NCI-H1417 treated with DMSO at 0.1 percent for 48 hours (cell line): ENCODE measurements at places on chromosomes 13 and 19.

DNA sequence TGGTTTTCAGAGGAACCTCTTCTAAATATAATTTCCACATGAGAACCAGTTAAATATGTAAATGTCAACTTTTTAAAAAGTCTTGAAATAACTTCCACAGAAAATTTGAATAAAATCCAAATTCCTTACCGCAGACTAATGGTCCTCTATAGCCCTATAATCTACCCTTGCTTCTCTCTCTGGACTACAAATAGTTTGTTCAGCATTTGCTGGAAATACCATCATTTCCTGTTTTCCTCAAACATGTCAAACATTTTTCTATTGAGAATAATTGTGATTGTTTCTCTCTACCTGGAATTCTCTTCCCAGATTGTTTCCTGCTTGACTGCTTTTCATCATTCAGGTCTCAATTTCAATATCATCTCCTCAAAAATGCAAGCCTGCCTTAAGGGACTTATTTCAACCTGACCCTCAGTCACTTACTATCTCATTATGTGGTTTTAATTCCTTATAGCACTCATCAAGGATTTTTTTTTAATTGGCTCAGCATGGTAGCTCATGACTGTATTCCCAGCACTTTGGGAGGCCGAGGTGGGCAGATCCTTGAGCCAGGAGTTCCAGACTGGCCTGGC lies 898.9 kb upstream of the MIR17HG start:
- no peak for DNase-seq

DNA sequence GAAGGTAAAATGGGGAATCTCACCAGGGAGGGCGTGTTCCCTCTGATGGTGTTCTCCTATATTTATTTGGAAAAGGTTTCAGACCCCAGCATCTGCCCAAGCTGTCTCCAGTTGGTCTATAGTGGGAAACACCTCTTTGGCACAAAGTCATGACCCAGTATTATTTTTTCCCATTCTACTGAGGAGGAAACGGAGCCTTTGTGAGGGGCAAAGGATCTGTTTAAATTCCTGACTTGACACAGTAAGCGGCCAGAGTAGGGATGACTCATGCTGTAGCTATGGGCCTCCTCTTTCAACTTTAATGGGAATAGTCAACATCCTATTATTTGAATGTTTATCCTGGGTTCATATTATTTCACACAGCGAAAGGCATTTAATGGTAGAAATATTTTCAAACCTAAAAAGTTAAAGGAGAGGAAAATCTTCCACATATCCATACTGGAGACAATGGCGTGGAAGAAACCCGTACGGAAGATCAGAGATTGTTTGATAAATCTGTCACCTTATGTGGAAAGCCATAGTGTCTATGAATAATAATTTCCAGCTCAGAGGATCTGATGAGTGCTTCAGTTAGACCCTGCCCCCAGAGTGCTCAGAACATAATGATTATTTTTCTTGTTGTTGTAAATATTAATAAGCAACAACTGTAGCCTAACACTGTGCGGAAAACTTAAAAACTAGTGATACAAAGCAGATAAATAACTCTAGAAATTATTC lies 126.0 kb downstream of the FOXO1 start:
- no peak for DNase-seq

- no peak for DNase-seq
These were observed 217.5 kb downstream of the KCTD12 start for GRCh38 chr13:76668716-76669115.

DNA sequence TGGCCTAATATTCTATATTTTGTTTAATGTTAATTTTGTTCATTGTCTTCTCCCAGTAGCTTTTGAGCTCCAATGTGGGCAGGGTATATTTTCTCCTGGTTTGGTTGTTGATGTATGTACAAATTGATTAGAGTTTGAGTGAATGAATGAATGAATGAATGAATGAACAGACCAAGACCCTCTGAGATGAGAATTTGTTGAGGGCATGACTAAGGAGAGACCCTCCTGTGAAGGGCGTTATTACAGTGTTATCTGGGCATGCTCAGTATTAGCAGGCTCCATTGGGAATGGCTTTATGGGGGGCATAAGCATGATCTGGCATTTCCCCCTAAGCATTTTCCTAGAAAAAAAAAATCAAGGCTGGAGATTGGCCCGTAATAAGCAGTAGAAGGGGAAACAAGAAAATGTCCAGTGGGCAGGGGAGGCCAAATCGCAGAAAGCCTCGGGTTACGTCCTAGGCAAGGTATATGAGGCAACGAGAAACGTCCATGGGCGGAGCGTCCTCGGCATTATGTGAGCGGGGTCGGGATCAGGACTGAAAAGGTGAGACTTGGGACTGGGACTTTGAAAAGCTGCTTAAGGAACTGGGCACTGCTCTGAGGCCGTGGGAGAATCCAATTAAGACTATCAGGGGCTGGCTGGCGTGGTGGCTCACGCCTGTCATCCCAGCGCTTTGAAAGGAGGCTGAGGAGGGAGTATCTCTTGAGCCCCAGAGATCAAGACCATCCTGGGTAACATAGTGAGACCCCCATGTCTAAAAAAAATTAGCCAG lies 904 bp upstream of the ARHGAP33 start:
- DNase-seq = no peak

- no peak for DNase-seq
These were observed 163.6 kb downstream of the FGF9 start for GRCh38 chr13:21834521-21834920.

GRCh38 chr19:17458970-17459369 lies 1.8 kb downstream of the NXNL1 start:
- no peak for DNase-seq

DNA sequence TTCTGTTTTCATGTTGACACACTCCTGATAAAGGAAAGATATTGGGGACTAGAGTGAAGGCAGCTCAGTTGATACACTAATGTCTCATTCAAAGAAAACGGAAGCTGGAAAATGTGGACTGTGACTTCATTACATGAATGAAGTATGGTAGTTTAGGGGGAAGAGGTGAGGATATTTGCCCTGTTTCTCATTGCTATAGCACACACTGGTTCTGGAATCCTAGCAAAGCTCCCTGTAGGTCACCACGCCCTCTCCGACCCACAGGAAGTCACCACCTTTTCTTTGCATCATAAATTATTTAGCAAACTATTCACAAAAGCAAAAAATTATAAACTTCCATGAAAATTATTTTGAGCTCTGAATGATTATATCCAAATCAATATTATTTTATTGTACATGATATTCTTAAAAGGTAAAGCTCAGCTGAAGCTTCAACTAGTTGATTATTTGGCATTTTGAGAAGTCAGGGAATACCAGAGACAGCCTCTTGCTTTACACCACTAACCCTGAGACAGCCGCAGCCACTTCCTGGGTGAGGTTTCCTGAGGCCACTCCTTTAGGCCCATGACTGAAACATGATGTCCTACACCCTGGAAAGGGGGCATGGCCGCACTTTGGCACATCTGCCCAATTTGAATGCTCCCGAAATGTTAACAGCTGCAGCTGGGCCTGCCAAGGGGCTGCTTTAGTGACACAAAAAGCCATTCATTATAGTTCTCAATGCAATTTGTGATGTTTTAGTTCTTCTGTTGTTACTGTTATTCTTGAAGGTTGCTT lies 50.0 kb upstream of the WDFY2 start:
- no peak for DNase-seq

GRCh38 chr13:75437582-75438318 lies 44.2 kb downstream of the TBC1D4 start:
- no peak for DNase-seq

GRCh38 chr13:86976521-86977324 lies 694.4 kb upstream of the SLITRK5 start:
- no peak for DNase-seq

- no peak for DNase-seq
These were observed 15.0 kb downstream of the LIPE start for GRCh38 chr19:42412227-42412626.

- no peak for DNase-seq
These were observed 17.8 kb upstream of the IGLON5 start for GRCh38 chr19:51293571-51294210.

DNA sequence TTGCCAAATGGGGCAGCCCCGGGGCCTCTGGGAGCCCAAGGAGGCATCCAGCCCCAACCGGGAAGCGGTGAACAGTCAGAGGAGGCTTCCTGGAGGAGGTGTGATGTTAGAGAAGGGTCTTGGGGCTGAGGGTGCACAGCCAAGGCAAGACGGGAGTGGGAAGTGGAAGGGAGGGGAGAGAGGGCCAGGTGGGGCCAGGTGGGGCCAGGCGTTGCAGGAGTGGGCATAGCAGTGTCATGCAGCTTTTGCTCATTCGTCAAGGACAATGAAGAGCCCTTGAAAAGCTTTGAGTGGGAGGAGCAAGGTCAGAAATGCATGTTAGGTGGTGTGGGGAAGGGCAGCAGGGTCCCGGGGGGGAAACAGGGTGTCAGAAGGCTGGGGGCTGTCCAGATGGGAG lies 1.8 kb downstream of the FBN3 start:
- no peak for DNase-seq

- no peak for DNase-seq
These were observed 6.2 kb downstream of the ABCC4 start for GRCh38 chr13:95295026-95295425.

DNA sequence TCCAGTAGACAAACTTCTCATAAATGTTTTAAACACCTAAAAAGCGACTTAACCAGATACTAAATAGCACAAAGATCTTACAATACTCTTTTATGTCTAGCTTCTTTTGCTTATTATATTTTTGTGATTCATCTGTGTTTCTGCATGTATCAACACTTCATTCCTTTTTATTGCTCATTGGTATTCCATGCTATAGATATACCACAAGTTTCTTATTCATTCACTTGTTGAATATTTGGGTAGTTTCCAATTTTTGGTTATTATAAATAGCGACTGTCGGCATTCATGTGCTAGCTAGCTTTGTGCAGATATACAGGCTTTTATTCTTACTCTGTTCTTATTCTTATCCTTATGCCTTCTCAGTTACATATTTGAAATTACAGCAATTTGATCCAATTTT lies 50.0 kb upstream of the RGCC start:
- no peak for DNase-seq

DNA sequence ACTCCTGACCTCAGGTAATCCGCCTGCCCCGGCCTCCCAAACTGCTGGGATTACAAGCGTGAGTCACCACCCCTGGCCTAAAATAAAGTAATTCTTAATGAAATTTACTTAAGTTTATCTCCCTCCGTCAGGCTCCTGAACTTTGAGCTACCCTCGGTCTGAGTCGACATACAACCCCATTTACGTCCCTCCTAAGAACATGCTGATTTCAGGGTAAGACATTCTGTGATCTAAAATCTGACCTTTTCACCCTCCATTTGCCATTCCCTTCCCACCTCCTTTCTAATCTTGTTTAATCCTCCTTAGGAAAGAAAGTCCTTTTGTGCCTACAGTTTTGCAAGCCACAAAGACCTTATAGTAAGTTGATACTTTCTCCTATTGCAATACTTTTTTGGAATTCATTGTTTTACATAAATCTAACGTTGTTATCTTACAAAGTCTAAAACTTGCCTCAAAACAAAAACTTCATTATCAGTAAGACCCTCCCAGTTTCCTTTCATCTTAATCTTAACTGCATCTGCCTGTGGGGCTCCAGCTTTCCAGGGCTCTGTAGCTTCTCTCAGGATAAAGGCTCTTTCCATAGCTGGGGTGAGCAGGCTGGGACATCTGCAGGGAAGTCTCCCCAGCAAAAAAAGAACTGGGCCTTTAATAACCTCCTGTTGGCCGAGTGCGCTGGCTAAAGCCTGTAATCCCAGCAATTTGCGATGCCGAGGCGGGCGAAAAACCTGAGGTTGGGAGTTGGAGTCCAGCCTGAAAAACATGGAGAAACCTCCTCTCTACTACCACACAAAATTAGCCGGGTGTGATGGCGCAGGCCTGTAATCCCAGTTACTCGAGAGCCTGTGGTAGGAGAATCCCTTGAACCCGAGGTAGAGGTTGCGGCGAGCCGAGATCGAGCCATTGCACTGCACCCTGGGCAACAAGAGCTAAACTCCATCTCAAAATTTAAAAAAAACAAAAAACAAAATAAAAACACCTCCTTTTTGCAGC lies 143.1 kb downstream of the ZNF737 start:
- DNase-seq = no peak

DNA sequence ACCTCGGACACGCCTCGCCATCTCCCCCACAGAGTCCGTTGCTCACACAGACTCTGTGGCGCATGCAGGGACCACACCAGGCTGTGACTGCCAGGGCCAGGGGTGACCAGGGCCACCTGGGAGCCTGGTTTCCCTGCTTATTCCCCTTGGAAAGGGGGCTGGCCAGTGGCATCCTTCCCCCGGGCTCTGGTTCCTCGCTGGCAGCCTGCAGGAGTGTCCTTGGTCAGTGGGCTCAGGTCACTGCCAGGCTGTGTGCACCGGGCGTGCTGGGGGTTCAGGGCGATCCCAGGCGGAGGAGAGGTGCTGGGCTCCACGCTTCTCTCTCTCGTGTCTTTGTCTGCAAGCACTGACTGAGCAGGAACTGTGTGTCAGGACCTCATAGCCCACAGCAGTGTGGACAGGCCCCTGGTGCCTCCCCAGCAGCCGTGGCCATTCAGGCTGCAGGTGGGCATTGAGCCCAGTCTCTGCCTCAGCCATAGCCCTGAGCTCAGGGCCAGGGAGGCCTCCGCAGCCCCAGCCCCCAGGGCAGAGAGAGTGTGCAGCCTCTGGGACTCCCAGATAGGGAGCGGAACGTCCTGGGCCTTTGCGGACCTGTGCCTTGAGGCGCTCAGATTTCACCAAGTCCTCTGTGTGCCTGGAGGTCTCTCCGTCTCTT lies 6.5 kb downstream of the PIAS4 start:
- DNase-seq = no peak

DNA sequence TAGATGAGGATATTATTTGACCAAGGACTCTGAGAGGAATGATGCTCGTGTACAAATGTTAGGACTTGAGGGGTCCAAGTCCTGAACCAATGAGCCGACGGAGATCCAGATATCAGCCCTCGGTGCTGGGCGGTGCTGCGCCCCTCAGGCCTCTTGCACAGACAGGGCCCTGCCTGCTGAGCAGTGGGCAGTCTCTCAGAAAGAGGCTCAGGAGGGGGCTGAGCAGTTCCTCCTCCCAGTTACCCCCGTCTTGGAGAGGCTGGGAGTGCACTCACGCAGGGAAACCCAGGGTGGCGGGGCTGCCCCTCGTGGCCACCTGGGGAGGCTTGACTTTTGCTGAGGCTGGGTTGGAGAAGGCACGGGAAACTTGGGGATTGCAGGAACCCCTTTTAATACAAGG lies 18.4 kb downstream of the TEX29 start:
- no peak for DNase-seq

DNA sequence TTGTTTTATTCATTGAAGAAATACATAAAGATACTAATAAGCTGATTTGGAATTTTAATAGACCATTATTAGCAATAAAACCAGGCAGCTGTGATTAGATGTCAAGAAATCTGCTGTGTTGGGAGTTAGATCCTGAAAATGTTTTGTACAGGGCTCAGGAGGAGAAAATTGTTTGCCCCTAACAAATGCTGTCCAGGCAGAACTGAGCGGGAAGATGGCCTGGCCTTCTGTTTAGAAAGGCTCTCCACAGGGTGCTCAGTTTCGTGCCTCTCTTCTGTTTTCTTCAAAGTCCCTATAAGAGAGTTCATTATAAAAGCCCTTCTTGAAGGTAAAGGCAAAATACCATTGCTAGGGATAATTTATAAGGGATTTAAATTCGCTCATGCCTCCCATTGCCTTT lies 64.1 kb downstream of the ERCC5 start:
- no peak for DNase-seq
